Naive thymus-derived CD8-positive, alpha-beta T cell (primary cell): ENCODE measurements at places on chromosomes 2 and 18. TPM values are rescaled to one million over a fixed set of nuclear protein-coding genes. Genes with fewer than 3 reads are reported as not detected.

DNA sequence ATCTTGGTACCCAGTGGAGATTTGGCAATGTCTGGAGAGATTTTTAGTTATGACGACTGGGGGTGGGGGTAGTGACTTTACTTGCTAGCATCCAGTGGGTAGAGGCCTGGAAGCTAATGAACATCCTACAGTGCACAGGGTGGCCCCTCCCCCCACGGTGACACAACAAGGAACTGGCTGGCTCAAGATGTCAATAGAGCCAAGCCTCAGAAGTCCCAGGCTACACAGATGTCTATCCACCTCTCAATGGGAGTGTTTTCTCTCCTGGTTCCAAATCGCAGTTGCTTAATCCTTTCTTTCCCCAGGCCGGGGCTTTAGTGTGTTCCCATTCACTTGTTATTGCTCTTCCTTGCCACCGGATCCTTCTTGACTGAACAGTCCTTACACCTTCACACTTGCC lies 9.3 kb upstream of the CCBE1 start:
- no peak for DNase-seq
- H3K27me3 ChIP-seq, result peaks cover 5% of the 10 kb centered on the region
- no peaks in the 10 kb centered on the region for H3K36me3 ChIP-seq
- no peak overlapping the region for H3K4me3 ChIP-seq

GRCh38 chr2:217555081-217555876 lies 447.5 kb downstream of the TNS1 start:
- no peak for DNase-seq
- H3K36me3 ChIP-seq, result peaks cover 3% of the 10 kb centered on the region
- H3K4me1 ChIP-seq, result peaks cover 12% of the 10 kb centered on the region
- H3K4me3 ChIP-seq, result no peak overlapping the region
- H3K27me3 ChIP-seq, result no peaks in the 10 kb centered on the region
- H3K27ac ChIP-seq, result peak overlapping the region; percentile 9

DNMT3A gene
- 31.2 TPM for polyA plus RNA-seq

B3GNT7 gene
- polyA plus RNA-seq, result 0.06 TPM

MTERF4 gene
- polyA plus RNA-seq, result 46.4 TPM

DNA sequence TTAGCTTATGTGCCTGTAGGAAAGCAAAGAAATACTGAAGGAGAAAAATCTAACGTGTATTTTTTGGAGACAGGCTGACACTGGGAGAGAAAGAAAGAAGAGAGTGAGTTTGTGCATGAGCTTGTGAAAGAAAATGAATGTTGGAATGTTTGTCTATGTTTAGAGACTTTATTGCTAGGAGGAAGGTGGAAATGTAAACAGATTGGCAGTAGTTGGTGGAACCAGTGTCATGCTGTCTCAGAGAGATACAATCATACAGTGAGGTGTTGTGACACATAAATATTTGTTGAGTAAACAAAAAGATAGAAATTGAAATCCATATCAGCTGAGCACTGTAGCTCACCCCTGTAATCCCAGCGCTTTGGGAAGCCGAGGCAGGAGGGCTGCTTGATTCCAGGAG lies 222.2 kb upstream of the MEIS1 start:
- no peaks in the 10 kb centered on the region for H3K4me1 ChIP-seq
- H3K27ac ChIP-seq, result no peak overlapping the region
- H3K27me3 ChIP-seq, result no peaks in the 10 kb centered on the region
- H3K4me3 ChIP-seq, result no peak overlapping the region
- no peaks in the 10 kb centered on the region for H3K36me3 ChIP-seq

DNA sequence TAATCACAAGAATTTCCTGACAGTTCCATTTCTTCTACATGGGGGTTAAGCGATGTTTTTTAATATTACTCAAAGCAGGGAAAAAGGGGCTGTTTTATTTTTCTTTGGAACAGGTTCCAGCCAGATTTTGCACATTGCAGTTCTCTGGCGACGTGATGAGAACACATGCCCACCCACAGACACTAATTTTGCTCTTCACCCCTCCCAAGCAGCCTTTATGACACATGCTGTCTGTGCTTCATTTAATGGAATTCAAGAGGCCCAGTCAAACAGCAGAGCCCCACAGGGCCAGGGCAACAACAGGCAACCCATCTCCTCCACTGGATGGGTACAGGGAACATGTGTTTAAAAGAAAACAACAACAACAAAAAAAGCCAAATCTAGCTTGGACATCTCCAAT lies 70.8 kb downstream of the SPRED2 start:
- no peaks in the 10 kb centered on the region for H3K4me1 ChIP-seq
- no peak for DNase-seq
- H3K27me3 ChIP-seq, result no peaks in the 10 kb centered on the region
- no peak overlapping the region for H3K27ac ChIP-seq

- no peak overlapping the region for H3K4me3 ChIP-seq
- DNase-seq, result no peak
- H3K27ac ChIP-seq, result no peak overlapping the region
- H3K27me3 ChIP-seq, result no peaks in the 10 kb centered on the region
- no peaks in the 10 kb centered on the region for H3K36me3 ChIP-seq
Measured at GRCh38 chr2:122737429-122738077, 982.1 kb downstream of the TSN start.

SCYGR3 gene
- not detected for polyA plus RNA-seq

- H3K27ac ChIP-seq, result no peak overlapping the region
- H3K4me1 ChIP-seq, result no peaks in the 10 kb centered on the region
- peaks cover 4% of the 10 kb centered on the region for H3K36me3 ChIP-seq
- no peak for DNase-seq
- no peaks in the 10 kb centered on the region for H3K27me3 ChIP-seq
Measured at GRCh38 chr2:4291430-4291829, 588.1 kb downstream of the DCDC2C start.

PPIG gene
- 70.9 TPM for polyA plus RNA-seq

DNA sequence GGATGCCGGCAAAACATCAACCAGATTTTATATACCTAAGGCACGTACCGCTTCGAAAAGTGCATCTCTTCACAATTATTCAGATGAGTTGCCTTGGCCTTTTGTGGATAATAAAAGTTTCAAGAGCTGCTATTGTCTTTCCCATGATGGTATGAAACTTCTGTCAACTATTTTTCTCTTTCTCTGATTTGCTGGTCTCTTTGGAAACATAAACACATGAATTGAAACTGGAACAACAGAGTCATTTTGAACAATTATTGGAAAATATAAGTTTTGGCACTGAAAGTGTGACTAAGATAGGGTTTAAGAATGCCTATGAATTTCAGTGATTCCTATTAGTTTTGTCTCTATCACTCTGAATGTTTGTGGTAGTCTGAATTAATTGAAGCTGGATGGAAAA lies 109.9 kb downstream of the DPP4 start:
- H3K4me3 ChIP-seq, result no peak overlapping the region
- no peaks in the 10 kb centered on the region for H3K4me1 ChIP-seq
- H3K27me3 ChIP-seq, result no peaks in the 10 kb centered on the region
- no peaks in the 10 kb centered on the region for H3K36me3 ChIP-seq
- no peak for DNase-seq

XIRP2 gene
- polyA plus RNA-seq, result not detected

DNA sequence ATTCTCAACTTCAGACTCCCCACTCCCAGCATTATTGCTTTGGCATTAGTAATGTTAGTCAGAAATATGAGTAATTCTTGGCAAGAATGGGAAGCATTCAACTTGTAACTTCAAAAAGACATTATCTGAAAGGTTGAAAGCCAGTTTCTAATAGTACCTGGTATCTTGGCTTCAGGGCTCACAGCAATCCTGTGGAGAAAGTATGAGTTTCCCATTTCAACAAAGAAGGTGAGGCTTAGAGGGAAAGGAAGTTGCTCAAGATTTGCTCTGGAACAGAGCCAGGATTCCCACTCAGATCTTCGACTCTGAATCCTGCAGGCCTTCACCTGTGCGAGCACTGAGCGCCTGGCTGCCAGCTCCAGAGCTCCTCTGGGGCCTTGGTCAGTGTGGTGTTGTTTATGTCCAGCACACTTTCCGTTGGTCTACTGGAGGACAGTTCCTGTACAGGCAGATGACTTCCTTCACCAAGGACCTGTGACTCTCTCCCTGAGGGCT lies 136.1 kb downstream of the MCFD2 start:
- H3K4me1 ChIP-seq, result no peaks in the 10 kb centered on the region
- H3K4me3 ChIP-seq, result no peak overlapping the region
- no peak for DNase-seq
- H3K36me3 ChIP-seq, result no peaks in the 10 kb centered on the region

EFEMP1 gene
- not detected for polyA plus RNA-seq

GRCh38 chr2:32951672-32952071 lies 4.9 kb downstream of the LTBP1 start:
- no peaks in the 10 kb centered on the region for H3K4me1 ChIP-seq
- H3K27ac ChIP-seq, result no peak overlapping the region
- DNase-seq, result no peak
- peaks cover 34% of the 10 kb centered on the region for H3K27me3 ChIP-seq
- H3K4me3 ChIP-seq, result no peak overlapping the region
- no peaks in the 10 kb centered on the region for H3K36me3 ChIP-seq

GRCh38 chr2:119292226-119292625 lies 68.6 kb downstream of the STEAP3 start:
- H3K27ac ChIP-seq, result no peak overlapping the region
- no peaks in the 10 kb centered on the region for H3K36me3 ChIP-seq
- peaks cover 3% of the 10 kb centered on the region for H3K4me1 ChIP-seq
- no peak for DNase-seq
- H3K27me3 ChIP-seq, result no peaks in the 10 kb centered on the region
- no peak overlapping the region for H3K4me3 ChIP-seq

- H3K27ac ChIP-seq, result no peak overlapping the region
- DNase-seq, result no peak
- H3K36me3 ChIP-seq, result no peaks in the 10 kb centered on the region
- peaks cover 67% of the 10 kb centered on the region for H3K27me3 ChIP-seq
- H3K4me3 ChIP-seq, result peak overlapping the region; percentile 76
- H3K4me1 ChIP-seq, result peaks cover 33% of the 10 kb centered on the region
Measured at GRCh38 chr2:216633616-216634369, 573 bp downstream of the IGFBP2 start.

DNA sequence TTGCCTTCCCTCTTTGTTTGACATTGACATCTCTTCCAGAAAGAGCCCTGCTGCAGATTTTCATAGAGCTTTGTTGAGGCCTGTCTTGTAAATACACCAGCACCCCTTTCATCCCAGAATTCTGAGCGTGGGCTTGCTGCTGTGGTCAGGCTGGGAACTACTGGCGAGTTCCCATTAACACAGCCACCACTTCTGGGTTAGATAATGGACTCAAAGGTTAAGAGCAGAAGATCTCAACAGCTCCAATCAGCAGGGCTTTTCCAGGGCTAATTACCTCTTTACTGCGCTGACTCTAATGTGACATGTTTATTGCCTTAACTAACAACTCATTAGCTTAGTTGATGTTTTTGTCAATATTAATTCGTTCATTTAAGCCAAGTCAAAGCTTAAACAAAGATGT lies 235.9 kb upstream of the BOD1L2 start:
- H3K27me3 ChIP-seq, result no peaks in the 10 kb centered on the region
- no peak overlapping the region for H3K4me3 ChIP-seq
- no peak for DNase-seq
- H3K4me1 ChIP-seq, result no peaks in the 10 kb centered on the region

CFAP65 gene
- polyA plus RNA-seq, result not detected

CDH2 gene
- polyA plus RNA-seq, result not detected

DNA sequence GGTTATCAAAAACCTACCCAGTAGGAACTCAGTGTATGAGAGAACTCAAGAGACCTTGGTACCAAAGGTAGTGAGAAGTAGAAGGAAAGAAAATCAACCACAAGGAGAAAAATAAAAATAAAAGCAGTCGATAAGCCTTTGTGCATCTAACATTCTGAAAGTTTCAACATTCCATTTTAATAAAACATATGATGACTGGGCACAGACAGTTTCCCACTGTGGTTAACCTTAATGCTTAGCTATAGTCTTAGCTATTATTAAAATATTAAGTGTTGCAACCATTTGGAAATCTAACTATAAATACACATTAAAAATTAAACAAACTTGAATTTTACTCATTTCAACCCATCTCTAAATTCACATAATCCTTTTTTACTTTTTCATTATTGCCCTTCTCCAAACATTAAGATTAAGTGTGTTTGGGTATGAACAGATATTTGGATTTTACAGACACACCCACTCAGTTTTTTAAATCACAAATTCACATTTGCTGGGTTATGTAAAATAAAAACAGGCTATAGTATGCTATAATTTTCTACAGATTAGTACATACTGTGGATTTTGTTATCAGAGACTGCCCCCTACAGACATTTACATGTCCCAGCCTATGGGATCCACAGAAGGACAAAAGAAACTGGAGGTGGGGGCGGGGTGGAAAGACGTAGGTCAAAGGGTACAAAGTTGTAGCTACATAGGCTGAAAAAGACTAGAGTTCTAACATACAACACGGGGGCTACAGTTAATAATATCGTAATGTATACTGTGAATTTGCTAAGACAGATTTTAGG lies 32.8 kb downstream of the SRBD1 start:
- DNase-seq, result no peak
- H3K4me1 ChIP-seq, result no peaks in the 10 kb centered on the region
- peaks cover 48% of the 10 kb centered on the region for H3K36me3 ChIP-seq
- H3K27me3 ChIP-seq, result no peaks in the 10 kb centered on the region
- no peak overlapping the region for H3K4me3 ChIP-seq
- H3K27ac ChIP-seq, result no peak overlapping the region

- H3K4me1 ChIP-seq, result peaks cover 13% of the 10 kb centered on the region
- peak overlapping the region; percentile 37 for H3K4me3 ChIP-seq
- peaks cover 60% of the 10 kb centered on the region for H3K36me3 ChIP-seq
Measured at GRCh38 chr2:239151201-239152131, 249.4 kb downstream of the HDAC4 start.

IL1R1 gene
- polyA plus RNA-seq, result not detected

DNA sequence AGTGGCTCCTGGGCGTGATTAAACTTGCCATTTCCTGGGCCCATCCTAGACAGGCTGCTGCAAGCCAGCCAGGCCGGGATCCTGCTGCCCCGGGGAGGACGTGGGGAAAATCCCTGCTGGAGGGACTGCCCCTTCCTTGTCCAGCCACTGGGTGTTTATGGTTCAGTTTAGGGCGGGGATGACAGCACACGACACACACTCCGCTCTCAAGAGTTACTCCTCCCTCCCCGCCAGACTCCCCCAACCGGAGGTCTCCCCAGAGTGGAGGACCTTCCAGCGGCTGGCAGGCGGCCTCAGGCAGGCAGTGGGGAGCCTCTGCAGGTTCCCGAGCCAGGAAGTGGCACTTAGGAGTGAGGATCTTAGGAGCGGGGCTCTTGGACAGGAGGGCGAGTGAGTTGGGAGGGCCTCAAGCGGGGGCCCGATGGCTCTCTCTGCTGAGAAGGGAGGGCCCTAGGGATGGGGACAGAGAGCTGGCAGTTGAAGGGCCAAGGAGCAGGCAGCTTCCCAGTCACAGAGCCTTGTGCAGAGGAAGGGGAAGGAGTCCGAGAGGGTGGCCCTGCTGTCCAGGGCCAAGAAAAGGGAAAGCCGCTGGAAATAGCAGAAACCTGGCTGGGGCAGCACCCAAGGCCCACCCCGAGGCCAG lies 5.7 kb upstream of the GPR35 start:
- DNase-seq, result no peak
- no peaks in the 10 kb centered on the region for H3K27me3 ChIP-seq
- H3K4me1 ChIP-seq, result peaks cover 18% of the 10 kb centered on the region
- H3K4me3 ChIP-seq, result peak overlapping the region; percentile 78

DNA sequence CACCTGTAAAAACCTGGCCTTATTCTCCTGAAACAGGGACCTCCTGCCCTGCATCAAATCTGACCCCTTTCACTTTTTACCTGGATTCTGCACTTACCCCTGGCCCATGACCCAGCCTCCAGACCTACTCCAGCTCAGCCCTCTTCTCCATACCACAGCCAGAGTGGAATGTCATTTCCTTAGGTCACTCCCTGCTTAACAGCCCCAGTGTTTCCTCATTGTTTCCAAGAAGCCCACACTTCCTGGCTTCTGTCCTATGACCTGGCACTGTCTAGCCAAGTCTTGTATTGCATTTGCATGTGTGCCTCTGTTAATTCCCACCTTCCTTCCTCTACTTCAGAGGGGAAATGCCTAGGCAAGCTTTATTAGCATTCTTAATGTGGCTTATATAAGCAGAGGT lies 51.4 kb upstream of the TRIB2 start:
- H3K36me3 ChIP-seq, result peaks cover 17% of the 10 kb centered on the region
- no peaks in the 10 kb centered on the region for H3K27me3 ChIP-seq
- H3K27ac ChIP-seq, result no peak overlapping the region
